Stimulated activated CD8-positive, alpha-beta memory T cell treated with anti-CD3 and anti-CD28 coated beads, Interleukin-15, amount 100 ng/mL, for 48 hours (primary cell): ENCODE measurements at places on chromosomes 7 and 10.

DNA sequence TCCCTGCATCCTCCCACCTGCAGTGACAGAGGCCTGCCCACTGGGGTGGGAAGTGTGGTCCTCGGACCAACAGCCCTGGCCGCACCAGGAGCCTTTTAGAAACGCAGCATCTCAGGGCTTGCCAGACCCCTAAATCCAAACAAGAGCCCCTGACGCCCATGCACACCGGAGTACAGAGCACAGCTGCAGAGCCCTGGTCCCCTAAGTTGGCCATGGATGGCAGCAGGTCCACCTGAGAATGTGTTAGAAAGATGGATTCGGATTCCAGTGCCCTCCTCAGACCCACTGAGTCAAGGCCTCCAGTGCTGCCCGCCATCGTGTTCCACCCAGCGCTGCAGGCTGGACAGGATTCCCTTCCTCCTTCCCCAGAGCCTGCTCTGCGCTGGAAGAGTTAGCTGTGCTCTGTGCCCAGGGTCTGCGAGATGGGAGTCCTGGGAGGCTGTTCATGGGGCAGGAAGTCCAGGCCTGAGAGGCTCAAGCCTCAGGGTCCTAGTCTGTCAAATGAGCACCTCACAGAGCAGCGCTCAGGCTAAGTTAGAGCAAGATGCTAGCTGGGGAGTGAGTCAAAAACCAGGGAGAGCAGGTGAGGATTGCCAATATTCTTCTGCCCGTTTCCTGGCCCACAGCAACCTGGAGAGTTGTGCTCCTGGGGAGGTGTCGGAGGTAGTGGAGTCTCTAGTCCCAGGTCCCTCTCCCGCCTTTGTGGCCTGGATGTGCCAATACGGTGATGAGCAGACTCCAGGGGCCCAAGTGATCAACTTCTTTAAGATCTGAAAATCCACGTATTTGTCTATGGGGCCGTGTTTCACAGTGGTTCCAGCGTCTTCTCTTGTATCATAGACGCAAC, 95.9 kb upstream of the GPR26 start:
- no peak for DNase-seq

GRCh38 chr10:49076319-49076718, 39.0 kb downstream of the VSTM4 start:
- DNase-seq = no peak

GRCh38 chr7:46432708-46433107, 511.6 kb upstream of the IGFBP3 start:
- DNase-seq = no peak

- DNase-seq = no peak
Measured at GRCh38 chr7:150435390-150436073, 14.9 kb upstream of the GIMAP8 start.

DNA sequence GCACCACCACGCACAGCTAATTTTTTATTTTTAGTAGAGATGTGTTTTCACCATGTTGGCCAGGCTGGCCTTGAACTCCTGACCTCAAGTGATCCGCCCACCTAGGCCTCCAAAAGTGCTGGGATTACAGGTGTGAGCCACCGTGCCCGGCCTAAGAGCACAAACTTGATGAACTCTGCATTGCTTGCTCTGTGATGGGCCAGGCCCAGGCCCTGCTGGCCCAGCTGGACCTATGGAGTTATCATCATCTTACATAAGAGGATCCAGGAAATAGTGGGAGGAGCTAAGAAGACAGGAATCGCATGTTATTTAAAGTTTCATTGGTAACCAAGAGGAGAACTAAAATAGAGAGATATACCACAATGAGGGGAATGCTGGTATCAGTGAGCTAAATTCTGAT, 86.9 kb downstream of the DAGLB start:
- no peak for DNase-seq

DNA sequence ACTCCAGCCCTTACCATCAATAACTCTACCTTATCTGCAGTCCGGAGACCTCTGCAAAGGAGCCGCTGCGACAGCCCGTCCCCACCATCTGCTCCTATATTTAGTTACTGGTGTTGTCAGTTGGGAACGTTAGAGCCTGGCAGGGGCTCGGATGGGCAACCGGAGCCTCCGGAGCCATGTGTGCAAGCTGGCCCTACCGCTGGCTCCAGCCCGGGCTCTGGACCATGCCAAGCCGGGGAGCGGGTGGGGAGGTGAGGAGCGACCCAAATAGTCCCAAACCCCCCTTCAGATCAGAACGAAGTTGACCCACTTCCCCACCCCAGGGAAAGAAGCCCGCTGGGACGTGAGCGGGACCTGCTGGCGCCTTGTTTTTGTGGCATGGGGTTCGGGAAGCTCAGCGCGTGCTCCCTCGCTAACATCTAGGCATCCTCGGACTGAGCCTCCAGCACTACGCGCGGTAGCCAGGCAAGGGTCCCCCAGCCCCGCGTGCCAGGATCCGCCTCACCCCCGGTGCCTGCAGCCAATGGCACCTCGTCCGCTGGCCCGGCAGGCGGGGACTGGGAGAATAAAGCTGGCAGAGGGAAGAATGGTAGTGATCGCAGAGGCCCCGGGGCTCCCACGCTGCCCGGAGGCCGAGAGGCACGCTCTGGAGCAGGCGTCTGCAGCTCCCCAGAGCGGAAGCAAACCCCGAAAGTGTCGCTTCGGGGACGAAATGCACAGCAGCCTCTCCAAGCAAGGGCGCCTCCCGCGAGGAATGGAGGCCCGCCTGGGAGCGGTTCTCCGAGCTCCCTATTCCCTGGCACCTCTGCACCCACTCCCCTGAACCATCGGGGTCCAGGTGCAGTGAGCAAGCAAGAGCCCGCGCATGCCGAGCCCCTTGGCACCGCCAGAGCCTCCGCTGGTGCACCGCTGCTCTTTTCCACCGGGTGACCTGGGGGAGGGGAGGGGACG, 679 bp downstream of the LRRC20 start:
- peak; percentile 12 for DNase-seq

DNA sequence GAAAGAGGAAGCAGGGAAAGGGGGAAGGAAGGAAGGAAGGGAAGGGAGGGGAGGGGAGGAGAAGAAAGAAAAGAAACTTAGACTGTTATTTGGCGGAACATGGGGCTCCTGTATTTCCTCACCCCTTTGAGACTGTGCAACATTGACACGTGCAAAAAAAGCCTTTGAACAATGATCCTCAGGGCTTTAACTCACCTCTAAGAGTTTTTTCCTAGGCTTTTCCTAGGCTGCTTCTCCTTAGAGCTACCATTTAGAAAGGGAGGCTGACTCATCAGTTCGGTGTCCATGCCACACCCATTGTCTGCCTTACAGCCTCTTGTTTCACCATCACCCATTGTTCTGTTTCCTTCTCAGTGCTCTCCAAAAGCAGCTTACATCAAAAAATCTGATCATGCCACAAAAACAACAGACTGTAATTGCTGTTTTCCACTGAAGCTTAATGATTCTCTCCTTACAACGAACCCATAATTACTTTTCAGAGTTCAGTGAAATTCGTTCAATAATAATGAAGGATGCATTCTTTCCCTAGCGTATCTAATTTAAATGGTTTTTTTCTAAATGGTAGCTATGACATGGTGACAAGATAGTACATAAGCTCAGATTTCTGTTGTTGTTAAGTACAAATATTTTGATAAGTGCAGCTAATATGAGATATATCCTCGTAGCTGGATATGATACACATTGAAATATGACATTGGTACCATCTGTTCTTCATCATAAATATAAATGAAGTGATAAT, 90.8 kb downstream of the PRLHR start:
- DNase-seq = no peak

GRCh38 chr7:134781171-134781570, 1.7 kb downstream of the CALD1 start:
- DNase-seq = no peak

DNA sequence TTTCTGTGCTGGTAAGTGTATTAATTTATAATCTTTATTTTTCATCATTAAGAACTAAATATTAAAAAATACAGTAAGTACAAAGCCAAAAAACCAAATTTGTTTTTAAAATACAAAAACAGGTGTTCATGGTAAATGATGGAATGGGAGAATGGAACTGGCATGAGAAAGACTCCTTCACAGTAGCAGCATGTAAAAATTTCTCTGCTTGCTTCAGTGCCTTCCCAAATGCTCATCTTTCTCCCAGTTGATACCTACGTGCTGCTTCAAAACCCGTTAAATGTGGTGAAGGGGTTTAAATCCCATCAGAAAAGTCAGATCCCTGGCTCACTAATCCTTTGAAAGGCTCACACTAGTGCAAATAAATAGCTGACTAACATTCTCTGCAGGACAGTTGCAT, 4.2 kb downstream of the RNF133 start:
- DNase-seq = no peak

- DNase-seq = no peak
Measured at GRCh38 chr10:127456122-127456521, 93.0 kb upstream of the NPS start.

GRCh38 chr7:33243319-33243881, 114.0 kb downstream of the BBS9 start:
- no peak for DNase-seq

GRCh38 chr10:6396652-6397051, 183.4 kb downstream of the PRKCQ start:
- no peak for DNase-seq

DNA sequence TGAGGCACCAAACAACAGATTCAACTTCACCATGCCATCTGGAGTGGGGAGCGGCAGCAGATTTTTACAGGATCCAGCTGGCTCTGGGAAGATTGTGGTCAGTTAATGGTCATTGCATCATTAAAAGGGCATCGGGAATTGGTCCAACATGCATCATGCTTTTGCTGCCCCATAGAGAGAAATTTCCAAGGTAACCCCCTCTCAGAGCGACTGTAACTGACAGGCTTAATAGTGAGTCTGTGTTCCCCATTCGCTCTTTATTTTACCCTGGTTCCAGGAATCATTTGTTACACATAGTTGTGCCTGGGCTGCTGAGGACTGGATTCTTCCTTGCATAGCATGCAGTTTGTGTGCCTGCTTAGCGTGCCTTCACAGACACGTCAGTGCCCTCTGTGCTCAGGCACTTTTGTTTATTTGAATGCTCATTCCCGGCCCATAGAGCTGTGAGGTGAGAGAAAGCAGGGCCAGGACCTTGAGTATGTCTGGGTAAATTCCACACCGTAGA, 49.9 kb downstream of the CDHR3 start:
- DNase-seq = no peak

DNA sequence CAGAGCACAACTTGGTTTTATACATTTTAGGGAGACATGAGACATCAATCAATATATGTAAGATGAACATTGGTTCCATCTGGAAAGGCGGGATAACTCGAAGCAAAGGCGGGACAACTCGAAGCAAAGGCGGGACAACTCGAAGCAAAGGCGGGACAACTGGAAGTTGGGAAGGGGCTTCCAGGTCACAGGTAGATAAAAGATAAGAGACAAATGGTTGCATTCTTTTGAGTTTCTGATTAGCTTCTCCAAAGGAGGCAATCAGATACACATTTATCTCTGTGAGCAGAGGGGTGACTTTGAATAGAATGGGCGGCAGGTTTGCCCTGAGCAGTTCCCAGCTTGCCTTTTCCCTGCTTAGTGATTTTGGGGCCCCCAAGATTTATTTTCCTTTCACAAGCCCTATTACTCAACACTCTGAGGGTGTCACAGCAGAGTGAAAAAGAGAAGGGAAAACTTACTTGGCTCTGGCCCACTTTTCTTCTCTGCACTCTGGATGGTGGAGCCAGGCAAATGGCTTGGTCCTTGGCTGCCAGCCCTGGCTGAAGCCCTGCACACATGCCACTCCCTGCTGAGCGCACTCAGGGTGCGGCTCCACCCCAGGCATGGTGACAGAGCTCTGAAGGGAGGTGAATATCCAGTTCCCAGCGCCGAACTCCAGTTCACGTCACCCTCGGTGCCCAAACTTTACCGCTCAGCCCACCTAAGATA, 46.7 kb downstream of the PARD3 start:
- no peak for DNase-seq

GRCh38 chr7:18125476-18125875, 97.8 kb upstream of the PRPS1L1 start:
- DNase-seq = no peak

DNA sequence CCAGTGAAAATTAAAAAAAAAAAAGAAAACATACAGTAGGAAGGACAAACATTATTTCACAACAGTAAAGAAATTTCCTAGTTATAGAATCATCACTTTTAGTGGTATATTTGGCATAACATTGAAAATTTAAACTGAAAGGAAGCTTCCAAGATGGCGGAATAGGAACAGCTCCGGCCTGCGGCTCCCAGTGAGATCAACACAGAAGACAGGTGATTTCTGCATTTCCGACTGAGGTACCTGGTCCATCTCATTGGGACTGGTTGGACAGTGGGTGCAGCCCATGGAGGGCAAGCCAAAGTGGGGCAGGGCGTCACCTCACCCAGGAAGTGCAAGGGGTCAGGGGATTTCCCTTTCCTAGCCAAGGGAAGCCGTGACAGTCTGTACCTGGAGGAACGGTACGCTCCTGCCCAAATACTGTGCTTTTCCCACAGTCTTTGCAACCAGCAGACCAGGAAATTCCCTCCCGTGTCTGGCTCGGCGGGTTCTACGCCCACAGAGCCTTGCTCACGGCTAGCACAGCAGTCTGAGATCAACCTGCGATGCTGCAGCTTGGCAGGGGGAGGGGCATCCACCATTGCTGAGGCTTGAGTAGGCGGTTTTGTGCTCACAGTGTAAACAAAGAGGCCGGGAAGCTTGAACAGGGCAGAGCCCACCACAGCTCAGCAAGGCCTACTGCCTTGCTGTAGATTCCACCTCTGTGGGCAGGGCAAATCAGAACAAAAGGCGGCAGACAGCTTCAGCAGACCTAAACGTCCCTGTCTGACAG, 19.4 kb downstream of the PON3 start:
- no peak for DNase-seq

GRCh38 chr7:100429637-100430492, at the start of gene MEPCE:
Gene MEPCE (plus strand): TSS chr7:100429831. CDS start chr7:100430019, 188 bp downstream.
- peak; percentile 92 for DNase-seq

GRCh38 chr10:44245601-44245938, 139.3 kb downstream of the CXCL12 start:
- DNase-seq = no peak

DNA sequence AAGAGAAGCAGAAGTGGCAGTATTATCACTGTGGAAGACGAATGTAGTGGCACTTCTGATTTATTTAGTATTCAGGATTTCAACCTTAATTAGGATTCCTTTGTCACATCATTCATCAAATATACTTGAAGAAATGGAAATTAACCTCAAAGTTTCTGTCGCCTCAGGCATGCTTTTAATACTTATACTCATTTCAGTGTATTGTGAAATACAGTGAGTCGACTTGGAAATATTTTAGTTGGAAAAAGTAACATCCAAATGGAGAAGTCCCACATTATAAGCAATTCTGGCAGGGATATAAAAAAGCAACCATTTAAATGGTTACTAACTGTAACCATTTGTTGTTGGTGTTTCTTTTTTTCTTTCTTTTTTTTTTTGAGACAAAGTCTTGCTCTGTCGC, 648.8 kb downstream of the ARL4A start:
- no peak for DNase-seq

DNA sequence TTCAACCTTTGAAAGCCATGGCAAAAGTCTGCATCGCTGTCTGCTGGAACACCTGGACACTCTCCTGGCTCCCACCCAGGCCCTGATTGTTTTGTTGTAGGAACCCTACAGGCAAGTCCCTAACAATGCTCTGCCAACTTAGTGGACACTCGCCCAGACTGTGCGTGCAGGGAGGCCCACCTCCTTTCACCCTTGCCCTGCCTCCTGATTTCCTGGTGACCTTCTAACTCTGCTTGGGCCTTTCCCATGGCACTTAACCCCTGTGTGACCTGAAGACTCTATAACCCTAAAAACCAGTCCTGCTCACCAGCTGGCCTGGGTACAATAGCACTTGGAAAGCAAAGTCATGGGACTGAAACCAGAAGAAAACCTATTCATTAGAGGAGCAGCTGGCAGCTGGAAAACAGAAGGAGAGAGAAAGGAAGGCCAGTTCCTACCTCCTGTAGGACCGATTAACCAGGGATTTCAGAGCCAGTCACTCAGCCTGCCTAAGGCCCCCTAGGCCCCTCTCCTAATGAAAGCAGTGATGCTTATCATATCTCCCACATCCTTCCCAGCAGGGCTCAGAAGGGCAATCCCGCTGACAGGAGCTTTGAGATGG, 82.7 kb upstream of the KMT2E start:
- no peak for DNase-seq
